ENCODE measurements at places on chromosomes 6 and 20.
A peak's percentile ranks its signal among the peaks of the same experiment; 100 is the strongest.

DNA sequence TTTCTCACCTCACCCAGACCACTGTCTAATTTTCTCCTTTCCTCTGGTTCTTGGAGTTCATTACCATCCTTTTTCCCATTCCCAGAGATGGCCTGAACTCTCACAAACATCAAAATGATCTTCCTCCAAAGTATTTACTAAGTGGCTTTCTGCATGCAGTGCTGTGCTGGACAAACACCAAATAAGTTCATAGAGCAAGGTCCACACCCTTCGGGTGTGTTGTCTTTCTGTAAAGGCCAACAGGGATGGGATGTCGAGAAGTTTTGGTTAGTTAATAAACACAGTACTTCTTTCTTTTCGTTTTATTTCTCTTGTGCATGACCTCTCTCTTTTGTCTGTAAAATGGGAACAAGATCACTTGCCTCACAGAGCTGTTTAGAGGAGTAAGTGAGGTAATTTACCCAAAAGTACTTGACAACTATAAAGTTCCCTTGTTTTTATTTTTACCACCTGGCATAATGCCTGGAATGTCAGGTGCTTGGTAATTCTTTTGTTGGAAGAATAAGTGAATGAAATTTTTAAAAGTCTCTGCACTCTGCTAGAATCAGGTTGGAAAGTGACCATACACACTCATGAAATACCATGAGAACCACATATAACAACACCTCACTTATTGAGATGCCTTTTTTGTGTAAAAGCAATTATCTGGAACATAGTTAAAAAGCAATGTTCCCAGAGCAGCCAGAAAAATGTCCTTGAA lies 22.8 kb upstream of the CCN6 start:
- DNase-seq = no peak

- no peak for DNase-seq
Observed at GRCh38 chr20:18091623-18092022, 33.9 kb upstream of the OVOL2 start.

DNA sequence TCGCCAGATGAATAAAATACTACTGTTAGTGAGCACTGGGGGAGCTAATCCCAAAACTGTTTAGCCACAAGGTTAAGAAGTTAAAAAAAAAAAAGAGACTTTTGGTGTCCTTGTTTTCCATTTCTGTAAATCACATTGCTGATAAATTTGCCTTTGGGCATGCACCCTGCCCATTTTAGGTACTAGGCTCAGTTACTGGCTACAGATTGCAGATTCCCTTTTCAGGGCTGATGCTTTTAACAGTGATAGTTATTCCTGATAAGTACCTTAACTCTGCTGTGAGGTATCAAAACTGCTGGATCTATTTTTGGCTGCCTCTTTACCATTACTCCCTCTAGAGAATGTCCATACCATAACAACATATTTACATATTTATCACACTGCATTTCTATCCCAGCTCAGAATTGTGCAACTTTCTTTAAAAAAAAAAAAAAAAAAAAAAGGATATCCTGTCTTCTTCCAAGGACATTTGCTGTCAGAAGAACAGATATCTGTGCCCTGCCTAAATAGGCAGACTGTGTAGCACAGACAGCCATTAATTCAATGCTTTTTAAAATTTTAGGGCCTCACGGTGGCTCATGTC lies 94.5 kb downstream of the SSR1 start:
- no peak for DNase-seq

GRCh38 chr6:120648713-120649112 lies 685.6 kb downstream of the TBC1D32 start:
- no peak for DNase-seq

DNA sequence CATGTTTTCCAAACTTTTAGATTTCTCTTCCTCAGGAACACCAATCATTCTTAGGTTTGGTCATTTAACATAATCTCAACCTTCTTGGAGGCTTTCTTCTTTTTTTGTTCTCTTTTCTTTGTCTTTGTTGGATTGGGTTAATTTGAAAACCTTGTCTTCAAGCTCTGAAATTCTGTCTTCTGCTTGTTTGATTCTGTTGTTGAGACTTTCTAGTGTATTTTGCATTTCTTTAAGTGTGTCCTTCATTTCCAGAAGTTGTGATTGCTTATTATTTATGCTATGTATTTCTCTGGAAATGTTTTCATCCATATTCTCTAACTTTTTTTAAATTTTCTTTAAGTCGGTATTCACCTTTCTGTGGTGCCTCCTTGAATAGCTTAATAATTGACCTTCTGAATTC lies 42.2 kb downstream of the STMND1 start:
- no peak for DNase-seq

DNA sequence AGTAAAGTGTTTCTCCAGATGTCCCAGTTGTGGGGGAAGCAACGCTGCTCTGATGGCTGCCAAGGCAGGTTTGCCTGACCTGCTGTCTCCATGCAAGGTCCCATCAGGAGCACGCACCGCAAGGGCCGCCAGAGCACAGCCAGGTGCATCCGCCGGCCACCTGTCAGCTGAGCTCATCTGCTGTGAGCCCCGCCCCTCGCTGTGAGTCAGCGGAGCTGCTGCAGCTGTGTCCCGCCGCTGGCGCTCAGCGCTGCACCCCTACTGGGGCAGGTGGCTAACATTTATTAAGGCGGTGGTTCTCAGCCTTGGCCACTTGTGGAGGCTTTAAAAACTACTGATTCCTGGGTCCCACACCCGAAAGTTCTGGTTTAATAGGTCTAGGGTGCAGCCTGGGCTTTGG lies 225.7 kb downstream of the UST start:
- DNase-seq = peak; percentile 85

DNA sequence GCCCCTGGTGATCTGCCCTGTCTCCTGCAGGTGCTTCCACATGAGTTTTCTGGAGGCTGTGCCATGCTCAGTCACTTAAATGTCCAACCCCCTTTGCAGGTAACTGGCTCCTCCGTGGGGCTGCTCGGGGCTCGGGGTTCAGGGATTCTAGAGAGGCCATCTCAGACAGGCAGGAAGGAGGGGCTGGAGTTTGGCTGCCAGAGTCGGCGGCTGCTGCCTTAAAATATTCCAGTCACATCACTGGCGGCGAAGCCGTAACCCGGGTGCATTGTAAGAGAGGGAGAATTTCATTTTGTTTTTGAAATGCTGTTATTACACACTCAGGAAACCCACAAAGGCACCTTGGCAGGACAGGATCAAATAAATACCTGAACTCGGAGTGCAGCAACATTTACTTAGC lies 212.9 kb upstream of the PMEPA1 start:
- DNase-seq = no peak

DNA sequence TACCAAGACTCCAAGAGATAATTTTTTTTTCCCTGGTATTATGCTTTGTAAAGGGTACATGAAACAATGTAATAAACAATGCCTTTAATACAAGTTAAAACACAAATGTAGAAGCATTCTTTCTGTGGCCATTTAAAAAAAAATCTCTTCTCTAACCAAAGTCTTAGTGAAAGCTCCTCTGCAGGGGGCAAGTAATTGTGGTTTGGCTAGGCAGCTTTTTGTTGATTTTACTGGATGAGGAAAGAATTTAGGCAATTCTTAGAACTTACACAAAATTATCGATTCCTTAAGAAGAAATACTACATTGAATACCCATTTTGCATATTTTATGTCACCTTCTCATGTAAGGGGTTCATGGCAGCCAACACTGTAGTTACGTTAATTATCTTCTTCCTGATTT lies 12.4 kb downstream of the TFB1M start:
- DNase-seq = no peak

GRCh38 chr6:164749221-164750064 lies 560.0 kb downstream of the C6orf118 start:
- peak; percentile 47 for DNase-seq

DNA sequence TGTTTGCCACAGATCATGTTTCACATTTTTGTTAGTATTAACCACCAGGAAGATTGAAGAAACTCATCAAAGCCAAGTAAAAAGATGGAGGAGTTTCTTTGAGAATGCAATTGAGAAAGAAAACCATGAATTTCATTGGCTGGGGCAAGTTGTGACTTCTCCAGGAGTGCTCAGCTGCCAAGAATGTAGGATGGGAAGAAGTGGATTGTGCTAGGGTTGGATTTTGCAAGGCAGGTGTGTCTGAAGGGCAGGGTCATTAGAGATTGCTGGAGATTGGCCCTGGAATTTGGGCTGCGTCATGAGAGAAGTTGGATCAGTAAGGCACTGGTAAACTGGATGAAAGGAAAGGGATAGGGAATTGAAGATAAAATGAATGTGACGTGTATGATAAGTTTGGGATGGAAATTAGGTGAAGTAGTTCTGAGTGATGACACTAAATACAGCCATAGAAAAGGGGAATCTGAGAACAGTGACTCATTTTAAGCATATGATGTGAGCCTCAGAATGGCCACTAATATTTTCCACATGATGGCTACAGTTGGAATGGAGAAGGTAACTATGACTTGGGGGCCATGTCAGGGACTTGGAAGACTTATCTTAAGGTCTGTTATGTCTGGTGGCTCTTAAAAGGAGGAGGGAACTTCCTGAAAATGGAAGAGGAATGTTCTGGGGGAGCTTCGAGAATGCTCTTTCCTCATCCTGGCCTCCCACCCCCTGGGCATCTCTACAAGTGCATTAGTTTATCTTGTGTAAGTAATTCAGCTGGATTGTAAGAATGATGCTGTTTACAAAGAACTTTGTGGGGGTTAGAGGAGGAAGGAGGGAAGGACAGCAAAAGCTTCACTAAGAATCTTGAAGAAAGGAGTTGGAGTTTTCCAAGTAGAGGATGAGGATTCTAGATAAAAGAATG lies 27.8 kb upstream of the ERVFRD-1 start:
- DNase-seq = no peak

- DNase-seq = no peak
Observed at GRCh38 chr20:18019068-18019467, 38.6 kb downstream of the OVOL2 start.

DNA sequence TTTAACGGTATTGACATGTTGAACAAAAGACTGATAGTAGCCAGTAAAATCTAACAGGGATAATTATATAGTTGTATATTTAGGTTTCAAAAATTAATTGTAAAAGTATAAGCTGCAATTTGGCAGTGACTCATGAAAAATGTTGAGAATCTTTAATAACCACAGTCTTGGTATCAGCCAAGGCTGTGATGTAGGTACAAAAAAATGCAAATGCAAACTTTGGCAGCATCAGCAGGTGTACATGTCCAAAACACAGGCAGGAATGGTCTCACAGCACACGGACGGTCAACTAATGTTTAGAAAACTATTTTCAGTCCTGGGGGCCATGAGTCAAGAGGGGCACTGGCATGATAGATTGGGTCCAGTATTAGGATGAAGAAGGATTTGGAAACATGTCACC lies 58.5 kb upstream of the BEND3 start:
- DNase-seq = no peak

DNA sequence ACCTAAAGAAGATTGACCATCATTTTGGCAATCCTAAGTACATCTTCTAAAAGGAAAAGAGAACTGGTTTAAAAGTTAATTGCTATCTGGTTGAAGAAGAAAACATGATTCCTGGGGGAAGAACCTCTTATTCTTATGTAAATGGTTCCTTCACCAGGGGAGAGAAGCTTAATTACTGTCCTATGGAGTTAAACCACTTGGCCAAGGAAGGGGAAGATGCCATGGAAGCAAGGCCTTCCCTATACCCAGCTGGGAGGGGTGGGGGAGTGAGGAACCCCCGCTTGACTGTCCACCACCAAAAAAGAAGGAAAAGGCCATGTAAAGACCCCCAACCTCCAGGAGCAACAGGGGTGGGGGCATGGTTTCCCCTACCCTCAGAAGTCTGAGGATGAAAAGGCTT lies 962.1 kb downstream of the GRIK2 start:
- DNase-seq = no peak

- DNase-seq = no peak
Observed at GRCh38 chr20:33636776-33637175, 25.4 kb upstream of the C20orf144 start.

DNA sequence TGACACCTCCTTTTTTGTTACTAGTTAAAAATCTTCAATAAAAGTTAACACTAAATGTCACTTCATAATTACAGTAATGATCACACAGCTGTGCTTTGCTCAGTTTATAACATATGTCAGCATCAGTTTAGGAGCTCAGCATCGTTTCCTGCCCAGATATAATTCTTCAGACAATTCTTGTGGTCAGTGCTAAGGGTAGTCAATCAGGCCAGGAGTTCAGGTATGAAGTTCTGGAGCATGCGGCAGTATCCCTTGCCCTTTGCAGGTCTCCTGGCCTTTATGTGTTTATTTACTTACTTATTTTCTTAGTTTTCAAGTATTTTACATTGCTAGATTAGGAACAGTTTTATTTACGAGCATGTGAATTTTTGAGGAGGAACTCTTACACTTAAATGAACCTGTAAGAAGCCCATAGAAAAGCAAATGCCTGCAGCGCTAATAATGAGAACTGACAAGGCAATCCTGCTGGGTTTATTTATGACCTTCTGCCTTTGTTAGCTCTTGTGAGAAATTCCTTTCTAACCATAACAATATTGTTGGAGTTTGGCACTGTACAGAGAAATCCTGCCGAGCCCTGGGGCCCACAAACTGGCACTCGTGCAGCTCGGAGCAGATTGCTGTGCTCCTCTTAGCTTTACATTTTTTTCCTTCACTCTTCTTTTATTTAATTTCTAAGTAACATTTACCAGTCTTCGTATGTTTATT lies 252.8 kb downstream of the TMEM242 start:
- DNase-seq = no peak

DNA sequence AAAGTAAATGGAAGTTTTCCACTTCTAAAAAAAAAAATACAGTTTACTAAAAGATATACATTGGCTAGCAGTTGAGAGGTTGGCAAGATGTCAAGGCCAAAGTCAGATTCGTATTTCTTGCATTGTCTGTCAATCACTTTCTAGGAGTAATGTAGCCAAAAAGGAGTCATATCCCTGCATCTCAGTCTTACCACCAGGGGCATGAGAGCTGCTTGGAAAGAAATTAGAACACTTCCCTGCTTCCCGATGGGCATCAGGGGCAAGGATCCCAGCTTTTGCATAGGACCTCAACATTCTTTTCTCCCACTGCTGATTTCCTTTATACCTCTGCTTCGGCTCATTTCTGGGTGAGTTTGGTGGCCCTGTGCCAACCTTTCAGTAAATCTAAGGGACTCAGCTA lies 581.0 kb upstream of the MAP3K7 start:
- no peak for DNase-seq

GRCh38 chr6:128057541-128057940 lies 156.7 kb upstream of the THEMIS start:
- no peak for DNase-seq

DNA sequence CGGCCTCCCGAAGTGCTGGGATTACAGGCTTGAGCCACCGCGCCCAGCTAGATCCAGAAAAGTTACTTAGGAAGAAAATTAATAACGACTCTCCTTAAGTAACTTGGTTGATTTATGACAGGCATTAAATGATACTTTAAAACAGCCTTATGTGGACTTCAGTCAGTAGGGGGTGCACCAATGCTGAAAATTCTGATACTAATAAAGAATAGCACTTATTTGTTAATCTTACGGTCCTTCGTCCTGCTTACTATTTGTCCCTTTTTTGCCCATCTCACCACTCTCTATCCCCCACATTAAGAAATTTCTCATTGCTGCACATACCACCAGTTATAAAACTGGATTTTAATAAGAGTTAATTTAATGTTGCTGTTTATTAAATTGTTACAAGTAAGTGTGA lies 12.7 kb upstream of the PRELID3B start:
- DNase-seq = no peak
